ENCODE measurements at places on chromosomes 11 and 22.

DNA sequence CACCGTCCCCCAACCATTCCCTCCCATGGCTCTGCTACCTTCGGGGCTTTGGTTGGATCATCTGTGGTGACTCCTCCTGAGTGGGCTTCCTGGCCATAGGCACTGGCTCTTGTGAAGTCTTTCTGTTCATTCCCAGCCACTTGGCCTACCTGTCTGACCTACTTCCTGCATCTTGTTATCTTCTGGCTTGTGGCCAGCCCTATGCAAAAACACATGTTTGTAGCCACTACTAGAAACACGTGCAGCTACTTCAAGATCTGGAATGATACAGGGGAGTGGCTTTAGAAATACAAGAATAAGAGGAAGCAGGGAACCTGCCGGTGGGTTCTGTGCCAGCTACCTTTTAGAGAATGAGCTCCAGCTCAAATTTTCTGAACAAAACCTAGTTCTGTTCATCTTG, 20.9 kb downstream of the RCOR2 start:
- DNase-seq, result no peak

- DNase-seq, result no peak
These were observed 16.9 kb downstream of the SCUBE2 start for GRCh38 chr11:9074338-9075029.

GRCh38 chr22:37442537-37442936, 15.3 kb upstream of the ELFN2 start:
- DNase-seq, result no peak

DNA sequence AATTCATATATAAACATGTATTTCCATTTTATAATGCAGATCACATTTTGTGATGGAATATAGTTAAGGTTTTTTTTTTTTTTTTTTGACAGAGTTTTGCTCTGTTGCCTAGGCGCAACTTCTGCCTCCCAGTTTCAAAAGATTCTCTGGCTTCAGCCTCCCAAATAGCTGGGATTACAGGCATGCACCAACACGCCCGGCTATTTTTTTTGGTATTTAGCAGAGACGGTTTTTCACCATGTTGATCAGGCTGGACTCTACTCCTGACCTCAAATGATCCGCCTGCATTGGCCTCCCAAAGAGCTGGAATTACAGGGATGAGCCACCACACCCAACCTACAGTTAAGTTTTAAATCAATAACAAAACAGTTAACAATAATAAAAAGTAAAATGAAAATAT, 18.8 kb downstream of the XKR3 start:
- no peak for DNase-seq

GRCh38 chr22:43528601-43529360, 117.0 kb downstream of the MPPED1 start:
- no peak for DNase-seq

GRCh38 chr22:32803738-32804435, 2.4 kb downstream of the TIMP3 start:
- no peak for DNase-seq

GRCh38 chr22:19106886-19107729, 15.1 kb downstream of the DGCR2 start:
- no peak for DNase-seq
